ENCODE measurements at places on chromosomes 12 and 14.

DNA sequence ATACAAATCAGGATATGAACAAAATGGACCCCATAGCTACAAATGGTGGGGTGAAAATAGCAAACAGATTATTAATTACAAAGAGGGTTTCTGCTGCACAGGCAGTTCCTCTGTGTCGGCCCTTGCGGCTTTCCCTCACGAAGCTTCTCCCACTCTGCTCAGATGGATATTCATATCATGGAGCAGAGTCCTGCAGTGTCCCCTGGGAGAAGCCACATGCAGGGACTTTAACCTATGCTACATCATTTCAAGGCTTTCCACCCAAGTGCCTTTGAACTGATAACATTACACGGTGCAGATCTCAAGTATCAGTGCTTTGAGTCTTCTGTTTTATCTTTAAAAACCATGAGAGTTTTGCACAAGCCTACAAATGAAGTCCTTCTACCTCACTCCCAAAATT lies 229.1 kb downstream of the PPM1H start:
- DNase-seq, result no peak

DNA sequence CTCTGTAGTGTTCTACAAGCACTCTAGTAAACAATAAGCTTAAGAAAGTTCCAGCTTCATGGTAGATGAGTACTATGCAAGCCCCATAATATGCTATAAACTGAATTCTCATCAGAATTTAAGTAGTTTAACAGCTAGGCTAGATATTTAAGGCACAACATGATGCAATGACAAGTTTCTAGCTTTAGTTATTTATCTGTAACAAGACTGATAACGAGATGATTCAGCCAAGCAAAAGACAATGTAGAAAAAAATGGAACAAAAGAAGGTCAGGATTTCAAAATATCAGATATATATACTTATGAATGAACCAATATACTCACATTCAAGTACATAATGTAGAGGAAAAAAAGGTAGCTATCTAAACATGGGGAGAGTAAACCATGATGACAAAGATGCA lies 61.0 kb upstream of the RERGL start:
- DNase-seq, result no peak

- DNase-seq, result no peak
Observed at GRCh38 chr14:63988579-63988978, 135.8 kb downstream of the SYNE2 start.

- peak; percentile 83 for DNase-seq
Observed at GRCh38 chr12:40691913-40692764, at the start of gene CNTN1. TSS of gene CNTN1 (plus strand) at chr12:40692439.

DNA sequence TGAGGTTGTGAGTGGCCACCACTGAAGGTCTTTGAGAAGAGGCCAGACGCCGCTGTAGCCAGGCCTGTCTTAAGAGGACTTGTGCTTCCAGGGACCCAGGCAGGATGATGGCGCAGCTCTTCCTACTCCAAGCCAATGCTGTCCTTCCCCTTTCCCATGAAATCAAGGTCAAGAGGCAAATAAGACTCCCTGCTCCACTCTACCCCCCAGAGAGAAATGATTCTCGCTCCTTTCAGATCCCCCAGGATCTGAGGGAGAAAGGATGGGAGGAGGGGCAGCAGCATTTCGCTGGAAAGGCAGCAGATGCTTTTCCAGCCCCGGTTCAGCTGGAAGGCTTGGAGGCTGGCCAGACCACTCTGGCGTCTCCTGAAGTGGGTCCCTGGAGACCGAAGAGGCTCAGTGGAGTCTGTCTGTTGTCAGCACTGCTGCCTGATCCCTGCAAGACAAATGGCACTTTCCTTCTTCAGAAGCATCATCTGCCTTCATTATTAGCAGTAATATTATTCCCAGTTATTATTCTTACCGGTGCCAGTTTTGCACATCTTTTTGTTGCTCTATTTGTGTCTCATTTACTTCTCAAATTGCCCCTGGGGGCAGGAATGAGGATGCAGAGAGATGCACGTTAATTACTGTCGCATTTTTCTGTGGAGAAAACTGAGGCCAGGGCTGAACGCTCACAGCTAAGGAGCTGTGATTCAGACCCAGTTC lies 51.4 kb downstream of the C14orf132 start:
- DNase-seq, result no peak

- DNase-seq, result no peak
Observed at GRCh38 chr12:51693569-51693968, 102.5 kb downstream of the SCN8A start.

- DNase-seq, result no peak
Observed at GRCh38 chr14:105409364-105409763, 10.3 kb upstream of the MTA1 start.

- DNase-seq, result no peak
Observed at GRCh38 chr14:69819607-69820006, 22.6 kb upstream of the SLC10A1 start.

DNA sequence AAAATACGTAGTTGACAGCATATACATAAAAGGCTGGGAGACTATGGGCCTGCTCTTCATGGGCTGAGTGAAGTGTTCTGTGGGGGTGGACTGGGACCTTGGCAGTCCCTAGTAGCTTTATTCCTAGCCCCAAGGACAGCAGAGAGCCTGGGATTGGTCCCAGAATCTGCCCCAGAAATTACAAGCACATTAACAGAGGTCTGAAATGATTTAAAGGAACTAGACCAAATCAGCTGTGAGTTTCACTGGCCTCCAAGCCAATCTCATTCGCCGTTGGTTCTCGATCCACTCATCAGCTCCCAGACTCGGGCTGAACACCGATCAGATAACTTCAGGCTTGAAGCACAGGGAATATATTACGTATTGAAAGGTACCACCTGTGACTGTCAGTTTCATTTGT lies 77.0 kb upstream of the PSMC1 start:
- DNase-seq, result no peak
